ENCODE measurements at places on chromosomes 1 and 21.

GRCh38 chr1:172162236-172162635, 258.2 kb upstream of the C1orf105 start:
- DNase-seq: no peak

- no peak for DNase-seq
These were observed 143.2 kb downstream of the CLEC20A start for GRCh38 chr1:178353524-178353923.

- peak; percentile 72 for DNase-seq
These were observed 1.5 kb downstream of the SCNN1D start for GRCh38 chr1:1281533-1282321.

GRCh38 chr21:38675182-38675824, 130.4 kb upstream of the ETS2 start:
- DNase-seq: no peak

- no peak for DNase-seq
These were observed 5.0 kb upstream of the TNFRSF8 start for GRCh38 chr1:12057940-12058687.

GRCh38 chr1:10794724-10795275, 1.6 kb downstream of the CASZ1 start:
- DNase-seq: no peak

- DNase-seq: no peak
These were observed 1085.7 kb downstream of the NCAM2 start for GRCh38 chr21:22083899-22084298.

- no peak for DNase-seq
These were observed 449.5 kb upstream of the CAMK1G start for GRCh38 chr1:209134001-209134400.

DNA sequence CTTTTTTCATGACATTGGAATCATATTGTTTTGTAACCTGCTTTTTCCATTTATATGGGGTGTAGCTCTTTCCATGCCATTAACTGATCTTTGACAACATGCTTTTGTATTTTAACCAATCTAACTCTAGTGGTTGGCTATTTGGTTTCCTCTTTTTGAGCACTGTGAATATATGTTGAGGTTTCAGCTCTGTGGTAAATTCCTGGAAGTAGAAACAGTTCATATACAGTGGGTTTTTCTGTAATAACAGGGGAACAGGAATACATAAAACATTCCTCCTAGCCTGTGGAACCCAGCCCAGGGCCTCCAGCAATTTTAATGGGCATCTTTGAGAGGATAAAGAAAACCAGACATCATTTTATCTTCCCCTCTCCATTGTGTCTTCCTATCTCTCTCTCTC, 17.4 kb downstream of the AZIN2 start:
- DNase-seq: peak; percentile 56

GRCh38 chr1:28437924-28438699, 67.7 kb upstream of the RCC1 start:
- DNase-seq: peak; percentile 98

DNA sequence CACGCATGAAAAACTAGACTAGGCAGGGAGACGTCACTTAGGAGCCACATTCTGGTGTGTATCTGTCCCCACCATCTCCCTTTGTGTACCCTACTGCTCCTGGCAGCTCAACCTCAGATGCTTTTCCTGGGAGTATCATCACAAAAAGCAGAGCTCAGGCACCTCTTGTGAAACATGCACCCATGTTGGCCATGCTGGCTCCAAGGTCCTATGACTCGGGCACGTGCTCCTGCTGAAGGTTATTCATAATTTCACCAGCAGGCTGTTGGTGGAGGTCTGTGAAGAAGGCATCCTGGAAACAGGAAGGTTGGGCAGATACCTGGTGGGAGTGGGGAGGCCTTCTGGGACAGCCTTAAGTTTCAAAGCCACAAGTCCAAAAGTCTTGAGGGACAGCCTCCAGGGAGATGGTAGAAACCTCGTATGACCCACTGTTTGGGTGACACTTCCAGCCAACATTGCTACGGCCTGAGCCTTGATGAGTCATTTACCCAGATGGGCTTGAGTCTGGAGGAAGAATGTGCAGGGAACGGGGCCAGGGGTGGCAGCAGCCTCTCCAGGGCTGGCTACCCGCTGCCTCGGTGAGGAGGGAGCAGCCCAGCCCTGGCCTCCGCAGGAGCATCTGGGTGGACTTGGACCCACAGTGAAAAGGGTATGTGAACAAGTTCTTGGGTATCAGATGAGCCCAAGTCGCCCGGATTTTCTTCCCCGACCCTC, 75.8 kb downstream of the PGBD5 start:
- DNase-seq: peak; percentile 67

- no peak for DNase-seq
These were observed 7.1 kb upstream of the CLDN19 start for GRCh38 chr1:42747125-42747524.

DNA sequence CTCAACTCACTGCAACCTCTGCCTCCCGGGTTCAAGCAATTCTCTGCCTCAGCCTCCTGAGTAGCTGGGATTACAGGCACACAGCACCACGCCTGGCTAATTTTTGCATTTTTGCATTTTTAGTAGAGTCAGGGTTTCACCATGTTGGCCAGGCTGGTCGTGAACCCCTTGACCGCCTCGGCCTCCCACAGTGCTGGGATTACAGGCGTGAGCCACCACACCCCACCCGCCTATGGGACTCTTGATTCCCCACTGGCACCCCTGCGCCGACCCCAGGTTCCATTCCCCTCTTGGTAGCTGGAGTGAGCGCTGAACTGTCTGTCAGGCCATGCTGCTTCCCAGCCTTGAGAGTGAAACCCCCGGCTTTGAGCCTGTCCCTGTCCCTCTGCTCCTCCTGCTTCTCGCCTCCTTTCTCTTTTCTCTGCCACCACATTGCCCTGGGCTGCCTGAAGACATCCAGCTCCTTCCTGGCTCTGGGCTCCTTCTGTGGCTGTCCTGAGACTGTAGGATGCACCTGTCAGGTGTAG, 48.8 kb downstream of the IER5 start:
- DNase-seq: no peak

DNA sequence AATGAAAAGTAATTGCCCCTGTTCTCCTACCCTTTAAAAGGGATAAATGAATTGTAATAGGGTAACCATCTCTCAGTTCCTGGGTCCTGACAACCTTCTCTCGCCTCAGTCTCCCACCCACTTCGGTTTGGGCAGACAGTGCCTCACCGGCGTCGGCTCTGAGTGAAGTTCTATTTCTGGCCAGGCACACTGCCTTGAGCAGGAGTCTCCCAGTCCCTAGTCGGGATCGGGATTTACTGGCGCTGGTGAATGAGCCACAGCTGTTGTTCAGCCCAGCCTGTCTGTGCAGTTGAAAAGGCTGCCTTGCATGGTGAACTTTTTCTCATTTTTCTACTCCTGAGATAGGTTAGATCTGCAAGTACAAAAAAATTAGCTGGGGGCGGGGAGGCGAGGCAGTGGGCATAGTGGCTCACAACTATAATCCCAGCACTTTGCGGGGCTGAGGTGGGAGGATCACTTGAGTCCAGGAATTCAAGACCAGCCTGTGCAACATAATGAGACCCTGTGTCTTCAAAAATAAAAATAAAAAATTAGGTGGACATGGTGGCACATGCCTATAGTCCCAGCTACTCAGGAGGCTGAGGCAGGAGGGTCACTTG, 7.4 kb downstream of the PLEKHM2 start:
- DNase-seq: no peak

DNA sequence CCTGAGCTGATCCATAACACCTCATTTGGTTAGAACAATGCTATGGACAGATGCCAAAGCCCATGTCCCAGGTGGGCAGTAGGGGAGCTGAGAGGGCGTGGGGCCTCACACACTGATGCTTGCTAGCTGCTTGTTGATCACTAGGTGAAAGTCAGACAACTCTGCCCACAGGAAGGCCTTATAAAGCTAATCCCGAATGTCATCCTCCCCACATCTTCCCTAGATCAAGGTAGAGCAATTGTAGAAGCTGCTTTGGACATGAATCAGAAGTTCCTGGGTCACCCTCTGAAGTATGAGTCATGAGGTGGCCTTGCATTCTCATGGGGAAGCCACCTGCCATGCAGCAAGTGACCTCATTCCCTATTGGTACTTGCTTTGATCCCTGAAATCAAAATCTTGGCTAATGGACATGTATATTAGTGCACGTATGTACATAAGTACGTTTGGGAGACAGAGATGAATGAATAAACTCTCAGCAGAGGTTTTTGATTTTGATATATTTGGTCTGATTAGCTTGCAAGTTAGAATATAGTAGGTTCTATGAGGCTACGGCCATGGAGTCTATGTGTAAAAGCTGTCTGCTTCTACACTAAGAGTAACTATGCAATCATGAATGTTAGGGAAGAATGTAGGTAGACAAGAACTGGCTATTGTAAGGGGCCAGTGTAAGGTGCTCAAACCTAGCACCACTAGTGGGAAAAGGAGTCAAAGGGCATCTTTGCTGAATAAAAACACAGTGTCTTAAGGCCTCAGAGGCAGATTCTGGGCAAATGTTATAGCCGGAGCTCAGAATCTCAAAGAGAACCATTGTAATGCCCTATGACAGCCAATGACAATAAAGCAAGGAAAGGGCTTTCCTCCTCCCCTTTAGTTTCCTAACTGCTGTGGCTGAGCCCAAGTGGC, 52.6 kb downstream of the ABCA4 start:
- DNase-seq: peak; percentile 72

- no peak for DNase-seq
These were observed 266.6 kb upstream of the SGIP1 start for GRCh38 chr1:66267201-66267940.

- DNase-seq: no peak
These were observed 128.6 kb downstream of the PRDM2 start for GRCh38 chr1:13828454-13829151.

DNA sequence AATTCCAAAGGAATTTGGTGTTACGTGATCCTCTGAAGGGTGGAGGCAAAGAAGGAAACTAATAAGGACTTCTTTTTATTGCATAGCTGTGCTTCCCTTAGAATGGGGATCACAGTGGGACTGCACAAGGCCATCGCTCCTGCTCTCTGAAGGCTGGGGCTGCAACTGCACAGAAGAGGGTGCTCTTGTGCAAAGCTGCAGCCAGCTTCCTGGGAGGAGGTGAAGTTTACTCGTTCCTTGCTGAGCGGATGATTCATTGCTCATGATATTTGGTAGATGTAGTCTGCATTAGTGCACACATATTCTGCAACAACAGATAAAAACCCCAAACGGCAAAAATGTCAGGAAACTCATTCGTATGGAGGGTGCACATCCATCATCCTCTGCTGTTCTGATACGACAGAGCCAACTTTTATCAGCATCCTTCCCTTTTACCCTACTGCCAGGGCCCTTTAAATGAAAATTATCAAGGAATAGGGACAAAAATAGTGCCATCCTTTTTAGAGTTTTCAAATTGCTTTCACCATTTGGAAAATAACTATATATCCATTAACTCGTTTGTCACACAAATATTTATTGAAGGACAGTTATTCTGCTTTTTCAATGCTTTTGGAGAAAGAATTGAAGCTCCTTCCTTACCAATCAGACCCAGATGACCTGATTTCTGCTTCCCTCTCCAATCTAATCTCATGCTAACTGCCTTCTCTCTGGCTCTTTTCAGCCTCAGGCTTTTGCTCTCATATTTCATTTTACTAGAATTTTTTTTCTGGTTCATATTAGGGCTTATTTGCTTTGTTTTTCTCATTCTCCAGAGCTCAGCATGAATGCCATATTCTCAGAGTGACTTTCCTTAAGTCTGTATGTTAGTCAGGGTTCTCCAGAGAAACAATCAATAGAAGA, 263.6 kb downstream of the DUSP10 start:
- peak; percentile 85 for DNase-seq

GRCh38 chr1:89987159-89987819, 7.6 kb upstream of the ZNF326 start:
- DNase-seq: peak; percentile 69

GRCh38 chr1:41344708-41345159, 16.5 kb upstream of the FOXO6 start:
- DNase-seq: no peak

GRCh38 chr1:94772230-94772641, 47.9 kb upstream of the SLC44A3 start:
- no peak for DNase-seq

DNA sequence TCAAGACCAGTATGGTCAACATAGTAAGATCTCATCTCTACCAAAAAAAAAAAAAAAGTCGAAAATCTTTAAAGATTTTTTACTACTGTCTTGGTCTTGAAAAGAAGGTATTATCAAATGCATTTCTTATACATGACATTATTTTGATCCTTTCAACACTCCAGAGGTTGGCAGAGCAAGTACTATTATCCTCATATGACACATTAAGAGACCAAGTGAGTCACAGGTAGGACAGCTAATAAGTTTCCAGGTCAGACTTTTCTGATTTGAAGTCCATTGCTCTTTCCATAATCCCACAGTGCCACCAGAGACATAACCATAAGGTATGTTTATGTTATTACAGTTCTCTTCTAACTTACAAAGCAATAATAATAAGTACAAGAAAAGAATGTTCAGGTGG, 15.2 kb downstream of the DBT start:
- no peak for DNase-seq

GRCh38 chr1:17935230-17935629, 172.4 kb upstream of the IGSF21 start:
- DNase-seq: no peak

DNA sequence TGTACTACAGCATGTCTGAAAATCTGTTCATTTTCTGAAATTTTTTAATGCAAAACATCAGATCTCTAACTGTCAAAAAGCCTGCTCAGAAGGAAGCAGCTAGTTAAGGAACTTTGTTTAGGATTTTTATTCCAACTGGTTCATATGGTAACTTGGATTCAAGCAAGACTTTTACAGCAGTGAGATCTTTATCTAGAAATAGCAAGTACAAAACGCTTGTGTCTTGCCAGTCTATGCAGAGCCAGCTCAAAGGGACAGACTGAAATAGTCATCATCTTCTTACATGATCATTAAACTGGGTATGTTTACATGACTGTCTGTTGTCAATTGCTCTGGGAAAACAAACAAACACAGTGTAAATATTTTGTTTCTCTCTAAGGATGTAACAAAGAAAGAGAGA, 37.6 kb downstream of the DDAH1 start:
- DNase-seq: peak; percentile 25

GRCh38 chr1:39268112-39268581, 63.7 kb downstream of the MACF1 start:
- DNase-seq: peak; percentile 10

- DNase-seq: no peak
These were observed 9.1 kb downstream of the RHOC start for GRCh38 chr1:112697781-112698201.

GRCh38 chr1:79667166-79667565, 660.6 kb upstream of the ADGRL4 start:
- DNase-seq: no peak

DNA sequence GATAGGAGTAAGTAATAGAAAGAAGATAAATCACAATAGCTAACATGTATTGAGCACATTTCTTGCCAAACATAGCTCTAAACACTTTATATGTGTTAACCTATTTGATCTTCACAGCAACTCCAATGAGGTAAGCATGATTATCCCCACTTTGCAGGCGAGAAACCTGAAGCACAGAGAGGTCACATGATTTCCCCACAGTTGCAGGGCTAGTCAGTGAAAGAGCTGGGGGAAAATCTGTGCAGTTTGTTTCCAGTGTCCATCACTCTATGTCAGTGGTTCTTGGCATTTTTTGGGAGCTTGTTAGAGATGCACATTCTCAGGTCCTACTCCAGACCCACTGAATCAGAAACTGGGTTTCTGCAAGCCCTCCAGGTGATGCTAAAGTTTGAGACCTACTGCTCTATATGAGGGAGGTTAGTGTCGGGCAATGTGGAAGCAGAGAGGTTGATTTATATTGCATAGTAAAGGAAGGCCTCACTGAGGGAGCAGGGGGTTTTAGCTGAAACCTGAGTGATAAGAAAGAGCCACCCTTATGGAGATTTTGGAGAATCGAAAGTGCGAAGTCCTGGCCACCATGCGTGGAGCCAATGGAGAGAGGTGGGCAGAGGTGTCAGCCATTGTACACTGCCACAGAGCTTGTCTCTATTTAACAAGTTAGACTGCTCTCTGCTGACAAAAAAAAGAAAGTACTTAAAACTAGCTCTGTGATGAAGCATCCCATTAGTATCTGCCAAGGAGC, 20.9 kb downstream of the MCOLN3 start:
- DNase-seq: peak; percentile 25

Measured in RPMI7951 (cell line).